Testis (tissue), 5 donors: ENCODE measurements at places on chromosomes 2 and 18.
A peak's percentile ranks its signal among the peaks of the same experiment; 100 is the strongest.

GRCh38 chr2:178718988-178719387, 88.2 kb downstream of the TTN start:
- no peaks in the 10 kb centered on the region for H3K4me1 ChIP-seq
- H3K36me3 ChIP-seq = no peaks in the 10 kb centered on the region
- no peak overlapping the region for H3K4me3 ChIP-seq
- H3K27ac ChIP-seq = no peak overlapping the region
- no peak for DNase-seq

- peak overlapping the region; percentile 85 for H3K4me3 ChIP-seq
- no peak for DNase-seq
- no peaks in the 10 kb centered on the region for H3K27me3 ChIP-seq
- peak overlapping the region; percentile 96 for H3K27ac ChIP-seq
- no peaks in the 10 kb centered on the region for H3K4me1 ChIP-seq
Observed at GRCh38 chr2:219159771-219160185, 837 bp downstream of the NHEJ1 start.

DNA sequence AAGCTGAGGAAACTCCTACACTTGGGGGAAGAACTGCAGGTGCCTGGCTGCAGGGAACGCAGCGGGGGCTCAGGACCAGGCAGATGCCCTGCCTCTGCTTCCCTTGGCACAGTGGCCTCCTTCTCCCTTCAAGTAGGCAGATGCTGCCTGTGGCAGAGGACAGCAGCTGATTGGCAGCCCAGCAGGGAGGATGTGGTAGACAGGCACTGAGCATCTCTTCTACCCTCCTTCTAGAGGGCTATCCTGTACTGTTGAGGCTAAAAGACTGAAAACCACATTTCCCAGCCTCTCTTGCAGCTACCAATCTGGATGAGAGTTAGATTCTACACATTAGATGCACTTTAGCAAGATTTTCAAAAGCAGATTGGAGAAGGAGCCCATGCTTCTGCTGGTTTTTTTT, 105.7 kb downstream of the MSH2 start:
- H3K36me3 ChIP-seq = no peaks in the 10 kb centered on the region
- no peak for DNase-seq
- H3K27me3 ChIP-seq = no peaks in the 10 kb centered on the region
- H3K4me1 ChIP-seq = no peaks in the 10 kb centered on the region
- H3K4me3 ChIP-seq = no peak overlapping the region
- H3K27ac ChIP-seq = no peak overlapping the region

DNA sequence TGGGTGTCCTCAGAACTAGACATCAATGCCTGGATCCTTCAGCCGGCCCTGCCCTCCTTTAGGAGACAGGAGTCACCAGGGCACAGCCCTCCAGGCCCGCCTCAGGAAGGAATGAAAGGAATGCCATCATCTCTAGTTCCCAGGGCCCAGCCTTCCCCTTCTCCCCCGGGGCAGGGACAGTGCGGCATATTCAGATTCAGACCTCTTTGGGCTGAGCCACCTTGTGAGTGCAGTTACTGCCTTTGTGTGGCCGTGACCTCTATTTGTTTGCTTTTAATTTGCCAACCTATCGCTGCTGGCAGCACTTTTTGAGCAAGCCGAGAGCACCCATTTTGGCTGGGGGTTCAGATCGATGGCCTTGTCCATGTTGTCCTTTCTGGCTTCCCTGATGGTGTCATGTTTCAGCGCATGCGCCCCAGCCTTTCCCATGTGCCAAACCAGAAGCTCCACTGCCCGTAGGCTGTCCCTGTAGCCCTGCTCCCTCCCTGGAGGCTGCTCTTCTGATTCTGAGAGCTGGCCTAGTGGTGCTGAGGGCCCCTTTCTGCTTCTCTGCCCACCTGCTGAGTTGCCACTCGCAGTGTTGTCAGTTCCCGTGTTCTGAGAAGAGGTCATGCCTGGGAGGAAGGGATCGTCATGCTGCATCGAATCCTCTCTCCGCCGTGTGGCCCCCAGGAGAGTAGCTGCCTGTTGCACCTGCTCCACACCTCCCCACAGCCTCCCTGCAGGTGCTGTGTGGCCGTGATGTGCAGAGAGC, 10.9 kb downstream of the ANKRD23 start:
- no peak overlapping the region for H3K4me3 ChIP-seq
- H3K4me1 ChIP-seq = peaks cover 14% of the 10 kb centered on the region
- H3K27ac ChIP-seq = no peak overlapping the region
- no peaks in the 10 kb centered on the region for H3K36me3 ChIP-seq
- peak; percentile 75 for DNase-seq

DNA sequence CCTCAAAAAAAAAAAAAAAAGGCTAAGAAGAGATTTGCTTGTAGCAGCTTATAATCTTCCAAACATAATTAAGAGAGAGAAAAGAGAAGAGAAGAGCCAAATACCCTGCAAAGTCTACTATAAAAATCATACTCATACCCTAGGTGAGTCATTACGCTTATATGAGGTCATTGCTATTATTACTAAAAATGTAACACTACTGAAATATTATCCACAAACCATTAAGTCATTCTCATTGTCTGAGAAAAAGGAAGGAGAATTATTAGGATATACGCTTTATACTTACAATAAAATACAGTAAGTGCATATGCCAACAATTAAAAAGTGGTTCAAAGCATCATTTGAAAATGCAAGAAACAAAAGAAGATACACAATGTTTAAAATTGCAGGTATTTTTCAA, 66.5 kb downstream of the COLEC12 start:
- no peaks in the 10 kb centered on the region for H3K36me3 ChIP-seq
- no peak for DNase-seq
- H3K27ac ChIP-seq = no peak overlapping the region
- no peaks in the 10 kb centered on the region for H3K27me3 ChIP-seq

DNA sequence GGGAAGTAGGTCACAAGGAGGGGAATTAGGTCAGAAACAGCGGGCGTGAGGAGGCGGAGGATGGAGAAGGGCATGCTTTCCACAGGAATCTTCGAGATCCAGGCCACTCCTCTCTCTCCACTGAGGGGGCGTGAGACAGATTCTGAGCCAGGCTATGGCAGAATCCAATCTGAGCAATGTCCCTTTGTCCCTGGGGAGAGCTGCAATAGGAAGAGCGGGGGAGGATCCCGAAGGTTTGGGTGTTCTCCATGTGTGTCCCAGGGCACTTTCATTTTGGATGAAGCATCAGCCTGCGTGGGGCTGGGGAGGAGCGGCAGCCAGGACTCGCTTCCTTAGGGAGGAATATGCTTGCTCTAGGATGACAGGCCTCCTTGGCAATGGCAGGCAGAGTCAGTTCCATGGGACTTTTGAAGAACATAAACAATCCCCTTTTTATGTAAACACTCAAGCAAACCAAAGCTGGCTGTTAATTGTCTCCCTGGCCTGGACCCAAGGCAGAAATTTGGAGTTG, 84.0 kb downstream of the LIPG start:
- H3K27ac ChIP-seq = peak overlapping the region; percentile 74
- no peaks in the 10 kb centered on the region for H3K27me3 ChIP-seq
- peaks cover 14% of the 10 kb centered on the region for H3K4me1 ChIP-seq
- H3K4me3 ChIP-seq = no peak overlapping the region

DNA sequence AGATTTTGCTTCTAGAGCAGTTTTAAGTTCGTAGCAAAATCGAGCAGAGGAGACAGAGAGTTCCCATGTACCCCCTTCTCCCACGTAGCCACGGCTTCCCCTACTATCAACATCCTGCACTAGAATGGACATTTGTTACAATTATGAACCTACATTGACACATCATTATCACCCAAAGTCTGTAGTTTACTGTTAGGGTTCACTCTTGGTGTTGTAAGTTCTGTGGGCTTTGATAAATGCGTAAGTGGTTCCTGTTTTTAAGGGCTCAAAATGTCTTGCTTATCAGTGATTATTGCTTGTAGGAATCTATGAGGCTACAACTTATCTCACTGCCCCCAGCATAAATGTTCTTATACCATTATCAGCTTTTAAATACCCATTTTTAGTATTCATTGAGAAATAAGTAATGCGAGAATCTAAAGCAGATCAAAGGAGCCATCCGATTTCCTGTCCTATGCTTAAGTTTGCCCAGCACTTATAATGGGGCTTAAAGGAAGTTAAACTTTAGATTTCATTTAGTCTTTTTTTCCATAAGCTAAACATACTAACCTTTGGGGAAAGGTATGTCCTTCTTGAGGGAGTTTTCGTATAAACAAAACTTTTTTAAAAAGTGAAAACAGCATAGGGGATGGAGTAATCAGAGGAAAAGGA, 118.7 kb downstream of the HAUS1 start:
- H3K36me3 ChIP-seq = no peaks in the 10 kb centered on the region
- DNase-seq = peak; percentile 75
- H3K4me3 ChIP-seq = no peak overlapping the region
- H3K27me3 ChIP-seq = no peaks in the 10 kb centered on the region
- H3K27ac ChIP-seq = no peak overlapping the region

GRCh38 chr2:10830641-10831399, 18.2 kb upstream of the PDIA6 start:
- no peak overlapping the region for H3K4me3 ChIP-seq
- DNase-seq = no peak
- H3K4me1 ChIP-seq = no peaks in the 10 kb centered on the region
- H3K36me3 ChIP-seq = no peaks in the 10 kb centered on the region
- H3K27me3 ChIP-seq = no peaks in the 10 kb centered on the region
